ENCODE measurements at places on chromosomes 7 and 10.
A peak's percentile ranks its signal among the peaks of the same experiment; 100 is the strongest.

DNA sequence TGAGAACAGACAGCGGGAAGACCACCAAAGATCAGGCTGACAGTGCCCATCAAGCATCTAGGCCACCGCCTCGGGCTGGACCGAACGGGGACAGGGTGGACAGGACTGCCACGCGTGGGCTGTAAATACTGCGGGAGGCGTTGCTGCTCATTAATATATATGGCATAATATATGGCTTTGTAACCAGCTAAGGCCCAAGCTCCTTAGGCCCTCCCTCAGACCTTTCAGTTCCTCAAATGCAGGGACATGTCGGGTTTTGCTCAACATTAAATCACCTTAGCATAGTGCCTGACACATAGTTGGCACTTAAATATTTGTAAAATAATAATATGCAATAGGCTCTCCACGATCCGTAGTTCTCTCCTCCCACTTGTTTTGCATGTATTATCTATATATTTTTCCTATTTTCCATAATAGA, 402 bp upstream of the TMEM168 start:
- DNase-seq = no peak

DNA sequence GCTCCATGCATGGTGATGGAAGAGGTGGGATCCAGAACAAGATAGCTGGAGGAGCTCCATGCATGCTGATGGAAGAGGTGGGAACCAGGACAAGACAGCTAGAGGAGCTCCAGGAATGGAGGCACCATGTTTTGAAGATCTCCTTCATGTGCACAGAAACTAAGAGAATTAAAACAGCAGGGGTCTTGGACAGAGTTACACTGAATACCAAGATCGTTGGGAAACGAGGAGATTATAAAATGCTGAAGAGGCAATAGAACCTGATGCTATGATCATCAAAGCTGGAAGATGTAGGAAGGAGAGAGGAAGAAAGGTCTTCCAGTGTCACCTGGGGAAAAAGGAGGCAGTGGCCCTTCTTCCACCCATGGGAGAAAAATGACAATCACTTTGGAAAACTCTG, 193.6 kb upstream of the PFKP start:
- no peak for DNase-seq

DNA sequence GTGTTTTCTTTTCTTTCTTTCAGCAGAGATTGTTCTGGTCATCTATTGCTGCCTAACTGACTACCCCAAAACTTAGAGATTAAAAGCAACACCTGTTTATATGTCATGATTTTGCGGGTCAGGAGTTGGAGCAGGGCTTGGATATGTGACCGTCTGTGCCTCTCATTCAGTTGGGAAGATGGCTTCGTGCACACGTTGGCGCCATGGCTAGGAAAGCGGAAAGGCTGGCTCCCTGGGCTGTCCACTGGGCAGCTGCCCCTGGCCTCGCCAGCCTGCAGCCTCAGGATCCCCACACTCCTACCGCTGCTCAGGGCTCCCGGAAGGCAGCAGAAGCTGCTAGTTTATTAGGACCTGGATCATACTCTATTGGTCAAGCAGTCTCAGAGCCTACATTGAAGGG, 638.1 kb upstream of the FOXK1 start:
- no peak for DNase-seq

DNA sequence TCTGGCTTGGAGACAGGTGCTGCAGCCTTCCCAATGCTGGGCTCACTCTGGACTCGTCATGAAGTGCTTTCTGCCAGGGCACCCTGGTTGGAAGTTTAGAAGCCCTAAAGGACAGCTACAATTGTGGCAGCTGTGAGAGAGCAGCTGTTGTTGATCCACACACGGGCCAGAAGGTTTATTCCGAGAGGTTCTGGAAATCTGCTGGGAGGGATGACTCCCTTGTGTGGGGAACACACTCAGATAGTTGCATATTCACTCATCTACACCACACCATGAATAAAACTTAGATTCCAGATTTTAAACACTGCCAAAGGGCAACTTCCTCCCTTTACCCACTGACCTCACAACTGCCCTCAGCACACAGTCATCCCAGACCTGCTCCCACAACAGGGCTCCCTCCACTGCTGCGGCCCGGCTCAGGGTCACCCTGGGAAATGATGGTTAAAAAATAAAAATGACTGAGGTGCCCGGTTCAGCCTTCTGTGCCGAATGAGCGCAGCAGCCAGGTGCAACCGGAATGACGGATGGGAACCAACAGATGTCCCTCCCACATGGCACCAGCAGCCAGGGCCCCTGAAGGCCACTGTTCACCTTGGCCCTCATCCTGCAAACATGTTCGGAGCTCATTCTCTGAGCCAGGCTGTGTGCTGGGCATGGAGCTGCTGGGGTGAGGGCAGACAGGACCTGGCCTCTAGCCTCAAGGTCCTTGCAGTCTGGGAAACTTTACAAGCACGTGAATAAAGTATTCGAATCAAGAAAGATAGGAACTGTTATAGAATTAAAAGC, 40.2 kb downstream of the ASB13 start:
- DNase-seq = no peak

DNA sequence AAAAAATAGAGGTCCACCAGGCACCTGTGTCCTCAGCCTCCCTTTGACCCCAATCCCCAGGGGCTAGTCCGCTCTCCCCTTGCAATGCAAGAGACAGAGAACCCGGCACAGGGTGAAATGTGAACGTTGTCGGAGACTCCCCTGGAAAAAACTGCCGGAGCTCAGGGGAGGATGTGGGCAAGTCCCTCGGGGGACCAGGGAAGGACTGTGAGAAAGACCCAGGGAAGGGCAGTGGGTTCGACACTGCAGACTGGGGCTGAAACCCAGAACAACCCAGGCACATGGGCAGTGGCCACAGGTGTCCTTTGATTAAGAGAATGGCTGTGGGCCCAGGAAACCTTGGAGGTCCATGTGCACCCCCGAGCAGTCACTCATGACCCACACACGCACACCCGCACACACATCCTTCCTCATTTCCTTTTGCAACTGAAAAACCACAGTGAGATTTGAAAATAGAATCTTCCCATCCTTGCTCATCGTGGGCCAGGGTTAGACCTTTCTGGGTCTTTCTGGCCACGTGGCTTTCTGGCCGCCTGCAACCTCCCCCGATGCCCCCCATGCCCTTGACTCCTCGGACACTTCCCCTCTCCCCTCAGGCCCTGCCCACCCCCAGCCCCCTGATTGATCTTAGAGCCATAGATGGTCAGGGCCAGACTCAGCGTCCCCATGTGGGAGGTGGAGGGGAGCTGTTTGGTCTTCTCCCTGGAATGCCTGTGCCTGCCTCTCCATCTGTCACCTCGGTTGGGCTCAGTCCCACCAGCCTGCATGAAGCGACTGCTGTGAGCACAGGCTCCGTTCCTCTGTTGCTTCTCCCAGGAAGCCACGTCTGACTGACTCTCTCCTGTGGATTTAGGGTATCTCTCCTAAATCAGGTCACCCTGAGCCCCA, 7.9 kb downstream of the LAT2 start:
- DNase-seq = no peak

DNA sequence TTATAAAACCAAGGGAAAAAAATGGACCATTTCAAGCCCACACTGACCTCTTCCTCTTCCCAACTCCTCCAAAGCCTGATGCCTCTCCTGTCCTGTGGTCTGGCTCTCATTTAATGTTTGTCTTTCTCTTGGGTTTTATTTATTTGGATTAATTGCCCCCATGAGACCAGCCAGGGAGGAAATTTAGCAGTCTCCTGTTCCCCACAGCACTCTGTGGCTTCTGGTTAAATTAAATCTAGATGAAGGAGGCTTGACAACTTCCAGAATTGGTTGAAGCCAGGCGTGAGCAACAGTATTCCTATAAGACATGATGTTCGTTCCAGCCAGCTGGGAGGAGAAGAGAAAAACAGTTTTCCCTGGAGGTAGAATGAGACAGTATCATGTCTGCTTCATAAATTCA, 15.1 kb upstream of the PRLHR start:
- no peak for DNase-seq

GRCh38 chr10:72561745-72562166, 64.1 kb downstream of the MICU1 start:
- DNase-seq = no peak

GRCh38 chr7:128767475-128768110, 8.0 kb downstream of the OPN1SW start:
- DNase-seq = no peak

DNA sequence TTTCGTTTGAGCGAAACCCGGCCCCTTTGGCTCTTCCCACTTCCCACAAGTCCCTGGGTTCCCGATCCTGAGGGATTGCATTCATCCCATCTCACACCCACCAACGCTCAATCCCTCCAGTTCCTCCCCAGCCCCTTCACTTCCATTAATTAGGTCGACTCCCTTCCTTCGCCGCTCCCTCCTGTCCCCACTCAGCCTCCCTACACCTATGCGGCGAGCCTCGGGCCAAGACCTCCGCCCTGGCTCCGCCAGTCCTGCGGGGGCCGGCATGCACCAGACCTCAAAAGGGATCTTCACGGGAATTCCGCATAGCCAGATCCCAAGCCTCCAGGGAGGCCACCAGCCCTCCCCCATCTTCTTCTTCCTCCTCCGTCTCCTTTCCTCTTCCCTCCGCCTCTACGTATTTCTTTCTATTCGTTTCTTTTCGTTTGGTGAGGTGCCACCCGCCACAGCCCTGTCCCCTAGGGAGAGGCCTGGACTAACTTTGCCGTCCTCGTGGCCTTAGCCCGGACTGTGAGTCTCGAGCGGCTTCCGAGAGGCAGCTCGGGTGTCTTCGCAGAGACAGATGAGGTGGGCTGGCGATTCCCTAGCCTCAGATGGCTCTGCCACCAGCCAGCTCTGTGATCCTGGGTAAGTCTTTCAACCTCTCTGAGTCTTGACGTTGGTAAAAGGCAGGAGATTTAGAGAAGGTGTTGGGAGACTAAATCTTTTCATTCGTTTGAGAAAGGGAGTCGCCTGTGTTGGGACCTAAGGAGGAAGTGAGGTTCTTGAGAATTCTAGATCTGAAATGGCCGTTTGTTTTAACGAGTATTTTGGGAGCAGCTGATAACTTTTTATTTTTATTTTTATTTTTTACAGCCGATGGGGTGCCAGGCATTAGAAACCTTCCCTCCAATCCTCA, 8.1 kb upstream of the LBX1 start:
- DNase-seq = no peak

DNA sequence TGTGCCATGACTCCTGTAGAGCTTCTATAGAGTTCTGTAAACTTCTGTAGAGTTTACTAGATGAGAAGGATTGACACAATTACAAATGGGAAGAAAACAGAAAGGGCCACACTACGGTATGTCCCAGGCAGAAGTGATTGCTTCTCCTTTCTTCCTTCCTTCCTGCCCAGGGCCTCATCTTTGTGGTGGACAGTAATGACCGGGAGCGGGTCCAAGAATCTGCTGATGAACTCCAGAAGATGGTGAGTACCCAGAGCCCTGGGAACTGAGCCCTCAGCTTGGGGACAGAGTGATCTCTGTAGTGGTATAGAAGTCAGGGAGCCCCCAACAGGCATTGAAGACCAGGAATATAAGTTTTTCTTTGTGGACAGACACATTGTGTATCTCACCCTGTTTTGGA, 1.7 kb downstream of the ARF5 start:
- DNase-seq = no peak

- no peak for DNase-seq
Measured at GRCh38 chr10:62306663-62307062, 38.0 kb upstream of the RTKN2 start.

- DNase-seq = no peak
Measured at GRCh38 chr10:34157501-34157900, 657.6 kb downstream of the PARD3 start.

GRCh38 chr10:62153191-62153590, 115.5 kb downstream of the RTKN2 start:
- DNase-seq = no peak

GRCh38 chr10:126242397-126243260, 145.6 kb downstream of the ADAM12 start:
- no peak for DNase-seq

GRCh38 chr7:14691597-14692203, 210.9 kb downstream of the DGKB start:
- DNase-seq = peak; percentile 24

All from D341Med (cell line).